ENCODE measurements at places on chromosomes 7 and 10.

DNA sequence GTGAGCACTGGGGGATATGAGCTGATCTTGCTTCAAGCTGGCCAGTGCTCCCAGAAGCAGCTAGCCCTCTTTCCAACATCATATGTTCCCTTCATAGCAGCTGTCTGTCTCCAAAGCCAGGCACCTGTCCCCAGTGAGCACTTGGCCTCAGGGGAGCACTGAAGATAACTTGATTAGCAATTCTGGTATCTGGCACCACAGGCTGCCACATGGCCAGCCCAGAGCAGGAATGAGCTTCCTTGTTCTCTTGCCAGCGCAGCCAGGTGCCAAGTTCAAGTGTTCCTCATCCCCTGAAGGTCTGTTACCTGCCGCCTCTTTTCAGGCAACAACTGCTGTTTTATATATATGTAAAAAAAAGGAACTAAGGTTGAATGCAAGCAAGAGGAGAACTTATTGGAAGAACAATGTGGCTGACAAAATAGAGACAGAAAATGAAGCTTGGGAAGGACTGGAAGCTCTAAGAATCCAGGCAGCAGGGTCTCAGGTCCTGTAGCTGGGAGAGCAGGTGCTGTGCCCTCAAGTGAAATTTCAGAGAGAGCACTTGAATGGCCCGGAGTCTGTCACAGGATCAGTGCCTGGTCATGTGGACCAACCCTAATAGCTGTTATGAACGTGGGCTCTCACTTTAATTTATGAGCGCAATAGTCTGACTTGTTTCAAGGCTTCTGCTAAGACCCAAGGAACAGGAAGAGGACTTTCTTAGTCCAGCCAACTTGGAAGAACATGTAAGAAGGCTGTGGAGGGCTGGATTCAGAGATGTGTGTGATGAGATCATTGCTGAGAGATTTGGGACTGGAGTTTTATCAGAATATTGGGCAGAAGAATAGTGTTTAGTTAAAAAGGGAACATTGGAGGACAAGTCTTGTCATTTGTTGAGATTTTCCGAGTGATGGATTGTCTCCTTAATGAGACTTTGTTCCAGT lies 267.2 kb downstream of the GLRX3 start:
- no peak for DNase-seq

- no peak for DNase-seq
Observed at GRCh38 chr7:157097056-157097329, 41.7 kb upstream of the UBE3C start.

GRCh38 chr10:62554632-62555199 lies 180.5 kb downstream of the ZNF365 start:
- no peak for DNase-seq

DNA sequence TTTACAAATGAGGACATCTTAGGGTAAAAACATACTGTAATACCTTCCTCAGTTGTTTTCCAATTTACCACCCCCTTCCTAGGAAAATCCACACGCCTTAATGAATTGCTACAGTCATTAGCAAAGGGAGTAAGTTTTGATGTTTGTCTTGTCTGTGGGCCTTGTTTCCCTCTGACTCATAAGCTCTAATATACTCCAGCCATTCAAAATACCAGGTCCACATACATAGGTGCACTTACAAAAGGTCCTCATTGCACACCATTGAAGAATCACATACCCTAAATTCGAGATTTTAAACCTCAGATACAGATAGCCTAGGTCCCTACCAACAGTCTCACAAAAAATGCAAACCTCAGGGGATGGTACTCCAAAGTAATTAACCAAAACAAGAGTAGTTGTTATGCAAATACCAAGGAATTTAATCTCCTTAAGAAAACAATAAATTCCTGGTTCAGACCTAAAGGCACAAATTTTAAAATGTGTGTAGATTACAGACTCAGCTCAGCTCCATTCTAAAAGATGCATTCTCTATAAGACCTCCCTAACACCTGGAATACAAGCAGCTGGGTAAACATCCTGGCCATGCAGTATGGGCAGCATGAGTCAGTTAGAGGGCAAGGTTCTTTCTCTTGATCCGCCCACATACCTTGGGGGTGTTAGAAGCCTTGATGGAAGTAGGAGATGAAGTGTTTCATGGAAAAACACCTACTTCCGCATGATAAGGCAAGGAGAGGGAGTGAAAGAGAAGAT lies 3.0 kb upstream of the LIPK start:
- DNase-seq, result no peak

GRCh38 chr7:15204421-15204820 lies 301.9 kb upstream of the DGKB start:
- no peak for DNase-seq

DNA sequence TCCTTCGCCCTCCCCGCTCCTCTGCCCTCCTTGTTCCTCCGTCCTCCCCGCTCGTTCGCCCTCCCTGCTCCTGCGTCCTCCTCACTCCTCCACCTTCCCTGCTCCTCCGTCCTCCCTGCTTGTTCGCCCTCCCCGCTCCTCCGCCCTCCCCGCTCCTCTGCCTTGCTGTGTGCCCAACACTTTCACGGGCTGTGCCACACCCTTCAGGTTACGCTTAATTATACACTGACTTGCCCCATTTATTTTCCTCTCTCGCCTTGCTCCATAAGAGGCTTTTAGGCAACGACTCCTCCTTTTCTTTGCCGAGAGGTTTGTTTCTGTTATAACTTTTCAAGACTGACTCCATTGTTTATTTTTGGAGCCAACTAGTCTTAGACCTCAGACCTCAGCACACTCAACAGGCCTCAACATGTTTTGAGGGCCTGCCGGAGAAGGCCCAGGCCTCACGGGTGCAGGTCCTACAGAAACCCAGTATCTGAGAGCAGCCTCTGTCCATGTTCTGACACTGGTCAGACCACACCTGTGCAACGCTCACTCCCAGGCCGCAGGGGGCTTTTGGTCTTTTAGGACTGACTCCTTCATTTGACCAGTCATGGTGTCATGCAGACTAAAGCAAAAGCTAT lies 18.2 kb upstream of the PRKAG2 start:
- peak; percentile 58 for DNase-seq

- DNase-seq, result peak; percentile 59
Observed at GRCh38 chr10:103499881-103500280, 6.4 kb downstream of the NEURL1 start.

- DNase-seq, result no peak
Observed at GRCh38 chr7:8389593-8390261, 43.7 kb upstream of the NXPH1 start.

- no peak for DNase-seq
Observed at GRCh38 chr7:36726806-36727503, 2.7 kb upstream of the AOAH start.

DNA sequence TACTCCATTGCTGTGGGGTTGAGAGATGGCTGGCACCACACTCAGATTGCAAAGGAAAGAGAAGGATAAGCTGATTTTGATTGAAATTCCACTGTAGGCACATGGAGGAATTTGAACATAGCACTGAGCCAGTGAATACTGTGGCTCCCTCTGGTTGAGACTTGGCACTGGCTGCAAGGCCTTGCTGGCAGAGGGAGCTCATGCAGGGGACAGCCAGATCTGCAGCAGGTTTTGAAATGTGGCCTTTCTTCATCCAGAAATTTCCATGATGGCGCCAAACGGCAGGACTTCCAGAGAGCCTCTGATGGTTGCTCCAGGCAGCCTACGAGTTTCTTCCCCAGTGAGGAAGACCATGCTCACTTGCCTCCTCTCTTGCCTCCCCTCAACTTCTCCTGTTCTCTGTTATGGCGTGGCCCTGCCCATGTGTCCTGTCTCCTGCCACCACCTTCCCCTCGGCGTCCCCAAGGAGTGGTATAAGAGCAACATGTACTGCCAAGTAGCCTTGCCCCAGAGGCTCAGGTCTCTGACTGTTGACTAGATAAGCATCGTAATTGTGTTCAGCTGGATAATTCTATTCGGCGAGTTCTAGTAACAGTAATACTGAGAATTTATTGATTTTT lies 265.6 kb downstream of the CCDC3 start:
- DNase-seq, result peak; percentile 84

- DNase-seq, result no peak
Observed at GRCh38 chr10:91901784-91902677, 7.3 kb downstream of the FGFBP3 start.

DNA sequence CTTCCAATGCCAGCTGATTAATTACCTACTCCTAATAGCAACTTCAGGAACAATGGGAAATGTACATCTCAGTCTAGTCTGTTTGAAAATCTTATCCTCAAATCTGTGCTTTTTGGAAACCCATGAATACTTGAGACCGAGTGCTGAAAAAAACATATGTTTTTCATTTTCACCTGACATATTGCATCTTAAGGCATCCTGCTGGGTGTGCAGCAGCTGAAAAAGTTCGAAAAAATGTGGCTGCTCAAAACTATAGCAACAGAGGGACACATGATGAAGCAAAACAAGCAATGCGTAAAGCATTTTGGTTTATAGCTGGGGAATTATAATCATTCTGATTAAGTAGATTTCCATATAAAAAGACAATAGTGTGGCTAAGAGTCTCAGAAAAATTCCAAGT lies 218.0 kb downstream of the CREB5 start:
- DNase-seq, result no peak

DNA sequence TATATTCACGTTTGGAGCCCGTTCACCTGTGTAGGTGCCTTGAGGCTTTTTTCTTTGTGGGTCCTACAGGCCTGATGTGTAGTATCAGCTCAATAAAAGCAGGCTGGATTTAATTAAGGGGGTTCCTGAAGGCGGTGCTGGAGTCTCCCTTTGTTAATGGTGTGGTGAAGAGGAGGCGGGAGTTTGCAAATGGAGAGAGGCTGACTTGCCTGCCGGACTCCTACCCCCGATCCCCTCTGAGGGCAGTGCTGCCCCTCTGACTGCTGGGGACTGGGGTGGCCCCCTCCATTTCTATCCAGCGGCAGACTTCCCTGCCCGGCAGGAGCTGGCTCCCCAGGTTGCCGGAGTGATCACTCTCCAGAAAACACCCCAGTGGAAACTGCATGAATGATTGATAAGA lies 45.1 kb downstream of the ZMIZ1 start:
- no peak for DNase-seq

DNA sequence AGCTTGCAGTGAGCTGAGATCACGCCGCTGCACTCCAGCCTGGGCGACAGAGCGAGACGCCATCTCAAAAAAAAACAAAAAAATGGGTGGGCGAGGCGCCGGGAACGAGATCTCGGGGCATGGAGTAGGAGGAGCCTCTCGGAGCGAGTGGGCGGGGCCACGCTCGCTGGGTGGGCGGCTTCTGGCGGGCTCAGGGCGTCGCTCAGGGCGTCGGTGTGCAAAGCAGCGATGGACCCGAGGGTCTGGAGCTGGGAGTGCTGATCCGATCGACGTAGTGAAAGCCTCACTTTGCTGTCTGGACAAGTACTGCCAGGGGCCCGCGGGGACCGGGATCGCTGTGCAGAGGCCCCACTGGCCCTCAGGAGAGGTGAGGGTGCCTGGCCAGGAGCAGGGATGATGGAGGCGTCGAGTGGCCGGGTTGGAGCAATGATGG lies 22.6 kb upstream of the AMZ1 start:
- no peak for DNase-seq

GRCh38 chr7:88226886-88227516 lies 7.2 kb upstream of the SRI start:
- DNase-seq, result no peak

GRCh38 chr10:57593983-57594573 lies 673.6 kb downstream of the IPMK start:
- DNase-seq, result no peak

DNA sequence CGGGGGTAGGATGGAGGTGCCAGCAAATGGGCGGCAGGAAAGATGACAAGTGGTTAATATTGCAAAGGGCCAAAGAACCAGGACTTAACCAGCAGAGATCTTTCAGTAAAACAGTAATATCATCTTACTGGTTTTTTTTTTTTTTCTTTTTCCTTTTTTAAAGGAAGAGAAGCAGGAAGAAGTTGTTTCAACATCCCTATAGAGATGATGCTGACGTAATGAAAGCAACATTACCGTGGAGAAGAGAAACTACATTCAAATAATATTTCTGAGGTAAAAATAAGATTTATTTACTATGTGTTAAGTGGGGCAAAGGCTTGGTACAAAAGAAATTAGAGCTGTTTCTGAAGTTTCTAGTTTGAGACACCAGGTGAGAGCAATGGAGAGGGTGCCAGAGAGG lies 11.0 kb downstream of the MINDY3 start:
- no peak for DNase-seq

DNA sequence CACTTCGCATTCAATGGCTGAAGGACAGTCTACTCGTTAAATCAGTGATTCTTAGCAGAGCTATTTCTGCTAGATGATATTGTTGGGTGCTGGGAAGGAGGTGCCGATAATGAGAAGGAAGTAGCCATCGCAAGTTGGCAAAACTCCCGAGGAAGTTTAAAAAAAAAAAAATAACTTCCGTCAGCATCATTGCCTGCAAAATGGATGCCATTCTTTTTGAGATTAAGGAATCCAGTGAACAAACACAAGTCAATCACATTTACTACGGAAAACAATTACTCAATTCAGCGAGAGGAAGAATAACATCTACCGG lies 74.4 kb upstream of the SFMBT2 start:
- no peak for DNase-seq

GRCh38 chr7:142718313-142718712 lies 31.0 kb upstream of the PRSS1 start:
- DNase-seq, result no peak

- peak; percentile 88 for DNase-seq
Observed at GRCh38 chr10:110498087-110498981, 627 bp downstream of the DUSP5 start.

- no peak for DNase-seq
Observed at GRCh38 chr7:17159500-17160037, 138.9 kb upstream of the AHR start.

- DNase-seq, result no peak
Observed at GRCh38 chr10:48468866-48469511, 135.9 kb downstream of the ARHGAP22 start.

GRCh38 chr10:62182595-62182994 lies 86.0 kb downstream of the RTKN2 start:
- DNase-seq, result no peak

- DNase-seq, result no peak
Observed at GRCh38 chr10:29317027-29317420, 28.2 kb downstream of the LYZL1 start.

GRCh38 chr10:133230387-133231195 lies 574 bp downstream of the UTF1 start:
- no peak for DNase-seq

DNA sequence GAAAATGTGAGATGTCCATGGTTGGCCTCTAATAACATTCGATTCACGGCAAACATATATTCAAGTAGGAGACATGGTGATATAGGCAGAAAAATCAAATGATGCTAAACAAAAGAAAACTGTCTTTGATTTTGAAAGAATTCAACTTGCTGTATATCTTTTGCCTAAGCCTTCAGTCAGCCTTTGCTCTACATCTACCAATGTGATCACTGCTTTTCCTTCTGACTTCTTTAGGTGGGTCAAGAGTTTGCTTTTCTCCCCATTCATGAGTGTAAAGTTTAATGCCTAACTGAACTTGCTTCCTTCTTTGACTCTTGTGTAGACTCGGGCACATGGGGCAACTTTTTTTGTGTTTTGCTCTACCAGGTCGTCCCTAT lies 417 bp upstream of the HIF1AN start:
- no peak for DNase-seq

DNA sequence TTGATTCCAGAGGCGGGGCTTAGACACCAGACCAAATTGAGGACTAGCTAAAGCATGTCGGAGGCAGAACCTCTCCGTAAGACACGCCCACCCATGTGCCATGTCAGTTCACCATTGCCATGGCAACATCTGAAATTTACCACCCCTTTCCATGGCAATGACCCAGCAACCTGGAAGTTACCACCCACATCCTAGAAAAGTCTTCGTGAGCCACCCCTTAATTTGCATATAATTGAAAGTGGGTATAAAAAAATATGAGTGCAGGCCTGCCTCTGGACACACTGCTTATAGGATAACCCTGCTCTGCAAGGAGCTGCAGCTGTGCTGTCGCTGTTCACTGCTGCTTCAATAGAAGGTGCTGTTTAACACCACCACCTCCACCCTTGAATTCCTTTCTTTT lies 28.0 kb downstream of the TMEM270 start:
- no peak for DNase-seq

- no peak for DNase-seq
Observed at GRCh38 chr7:41010967-41011366, 691.9 kb downstream of the INHBA start.

All from posterior vena cava (tissue), 2 donors.